CD8-positive, alpha-beta memory T cell (primary cell): ENCODE measurements at places on chromosomes 7 and 10. TPM values are rescaled to one million over a fixed set of nuclear protein-coding genes. Genes with fewer than 3 reads are reported as not detected.

DNA sequence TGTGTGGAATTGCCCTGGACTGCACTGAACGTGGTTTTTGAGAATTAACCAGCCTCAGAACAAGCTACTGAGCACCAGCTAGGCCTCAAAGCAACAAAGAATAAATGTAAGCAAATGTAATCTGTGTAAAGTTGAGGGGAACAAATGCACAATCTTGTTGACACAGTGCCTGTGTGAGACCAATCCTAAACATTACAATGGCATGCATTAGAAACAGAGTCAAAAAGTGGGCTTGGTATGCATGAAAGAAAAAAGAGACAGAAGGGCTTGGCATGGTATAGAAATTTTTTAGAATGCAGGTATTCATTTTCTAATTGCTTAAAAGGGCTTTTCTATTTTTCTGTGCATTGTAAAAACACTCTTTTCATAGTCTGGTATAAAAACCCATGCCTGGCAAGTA lies 224.3 kb downstream of the POU6F2 start:
- no peak for DNase-seq

GRCh38 chr7:95861041-95861440 lies 88.7 kb downstream of the DYNC1I1 start:
- DNase-seq: no peak

DNA sequence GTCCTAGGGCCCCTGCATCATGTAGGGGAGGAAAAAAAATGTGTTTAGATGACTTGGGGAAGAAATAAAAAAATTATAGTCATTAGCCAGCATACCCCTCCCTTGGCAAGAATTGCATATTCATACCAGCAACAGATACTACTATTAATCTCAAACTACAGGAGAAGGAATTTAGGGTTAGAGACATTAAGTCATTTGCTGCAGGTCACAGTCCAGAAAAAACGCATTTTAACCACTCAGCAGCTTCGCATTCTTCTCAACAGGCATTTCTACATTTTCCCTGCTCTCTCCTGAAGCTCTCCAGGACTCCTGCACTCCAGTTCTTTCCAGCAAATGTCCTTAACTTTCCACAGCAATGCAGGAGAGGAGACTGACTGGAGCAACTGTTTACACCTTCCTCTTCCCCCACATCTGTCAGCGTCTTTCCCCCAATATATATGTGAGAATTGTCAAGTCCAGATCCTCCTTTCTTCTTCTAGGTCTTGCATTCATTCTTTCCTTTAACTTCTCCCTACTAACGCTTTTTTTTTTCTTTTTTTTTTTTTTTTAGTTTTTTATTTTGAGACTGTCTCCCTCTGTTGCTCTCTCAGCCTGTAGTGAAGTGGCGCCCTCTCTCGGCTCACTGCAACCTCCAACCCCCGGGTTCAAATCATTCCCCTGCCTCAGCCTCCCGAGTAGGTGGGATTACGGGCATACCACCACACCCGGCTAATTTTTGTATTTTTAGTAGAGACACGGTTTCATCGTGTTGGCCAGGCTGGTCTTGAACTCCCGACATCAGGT lies 35.6 kb downstream of the PRPS1L1 start:
- no peak for DNase-seq

DNA sequence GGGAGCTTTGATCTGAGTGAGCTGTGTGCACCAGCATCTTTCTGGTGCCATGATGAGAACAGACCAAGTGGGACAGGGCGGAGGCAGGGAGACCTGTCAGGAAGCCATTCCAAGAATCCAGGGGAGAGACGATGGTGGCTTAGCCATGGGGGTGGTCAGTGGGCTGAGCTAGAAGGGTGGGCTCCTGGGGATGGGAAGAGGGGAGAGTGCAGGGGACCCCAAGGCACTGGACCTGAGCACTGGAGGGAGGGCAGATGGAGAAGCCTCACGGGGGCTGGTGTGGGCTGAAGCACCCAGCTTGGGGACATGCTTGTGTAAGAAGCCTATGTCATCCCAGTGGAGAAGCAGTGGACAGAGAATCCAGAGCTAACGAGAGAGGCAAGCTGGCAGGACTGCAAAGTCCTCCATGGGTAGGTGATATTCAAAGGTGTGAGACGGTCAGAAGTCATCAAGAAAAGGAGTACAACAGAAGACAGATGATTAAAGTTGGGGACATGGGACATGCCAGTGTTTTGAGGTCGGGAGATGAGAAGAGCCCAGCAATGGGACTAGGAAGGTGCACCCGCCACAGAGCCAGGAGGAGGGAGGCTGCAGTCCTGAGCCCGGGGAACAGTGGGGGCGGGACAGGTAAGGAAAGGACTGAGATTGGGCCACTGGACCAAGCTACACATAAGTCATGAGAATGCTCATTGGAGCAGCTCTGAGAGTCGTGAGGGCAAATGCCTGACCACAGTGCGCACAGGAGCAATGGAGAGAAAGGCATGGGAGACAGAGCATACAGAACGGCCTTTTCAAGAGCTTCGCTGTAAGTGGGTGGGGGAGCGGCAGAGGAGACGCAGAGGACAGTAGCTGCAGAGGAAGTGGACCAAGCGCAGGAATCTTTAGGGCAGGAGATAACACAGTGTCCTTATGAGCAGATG lies 72.0 kb downstream of the GRID1 start:
- no peak for DNase-seq

ZCCHC24 gene
- total RNA-seq: 1.00 TPM

GRCh38 chr7:18177815-18178660 lies 150.4 kb upstream of the PRPS1L1 start:
- no peak for DNase-seq

DNA sequence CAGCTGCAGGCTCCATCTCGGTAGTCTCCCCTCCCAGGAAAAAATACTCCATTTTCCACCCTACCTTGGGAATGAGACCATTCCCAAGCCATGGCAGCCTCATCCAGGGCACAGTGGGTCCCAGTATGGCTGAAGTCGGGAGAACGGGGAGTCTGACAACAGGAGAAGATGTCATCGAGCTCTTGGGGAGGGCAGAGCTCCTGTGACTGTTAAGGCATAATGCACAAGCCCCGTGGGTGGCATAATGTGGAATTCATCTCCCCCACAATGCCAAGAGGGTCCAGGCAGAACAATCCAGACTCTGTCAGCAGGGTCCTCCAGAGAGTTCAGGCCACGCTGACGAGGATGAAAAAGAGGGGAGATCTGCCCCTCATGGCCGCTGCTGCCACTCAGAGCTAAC lies 279.4 kb downstream of the PLXNA4 start:
- DNase-seq: no peak

DNA sequence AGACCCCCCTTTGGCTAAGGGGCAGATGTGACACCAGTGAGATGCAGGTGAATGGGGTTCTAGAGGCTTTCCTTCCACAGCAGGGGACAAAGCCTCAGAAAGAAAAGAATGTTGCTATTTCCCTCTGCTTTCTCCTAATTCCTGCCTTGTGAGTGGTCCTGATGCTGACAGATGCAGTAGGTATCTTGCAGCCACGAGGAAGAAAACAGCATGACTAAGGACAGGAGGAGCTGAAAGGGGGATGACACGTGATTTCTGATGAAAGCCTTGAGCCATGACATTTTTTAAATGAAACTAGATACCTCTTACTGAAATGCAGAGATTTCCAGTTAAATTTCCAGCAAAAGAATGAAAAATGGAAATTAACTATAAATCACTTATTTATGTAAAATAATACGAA lies 92.4 kb downstream of the C1GALT1 start:
- no peak for DNase-seq

NKX1-2 gene
- not detected for total RNA-seq

INMT gene
- 0.18 TPM for total RNA-seq

DNA sequence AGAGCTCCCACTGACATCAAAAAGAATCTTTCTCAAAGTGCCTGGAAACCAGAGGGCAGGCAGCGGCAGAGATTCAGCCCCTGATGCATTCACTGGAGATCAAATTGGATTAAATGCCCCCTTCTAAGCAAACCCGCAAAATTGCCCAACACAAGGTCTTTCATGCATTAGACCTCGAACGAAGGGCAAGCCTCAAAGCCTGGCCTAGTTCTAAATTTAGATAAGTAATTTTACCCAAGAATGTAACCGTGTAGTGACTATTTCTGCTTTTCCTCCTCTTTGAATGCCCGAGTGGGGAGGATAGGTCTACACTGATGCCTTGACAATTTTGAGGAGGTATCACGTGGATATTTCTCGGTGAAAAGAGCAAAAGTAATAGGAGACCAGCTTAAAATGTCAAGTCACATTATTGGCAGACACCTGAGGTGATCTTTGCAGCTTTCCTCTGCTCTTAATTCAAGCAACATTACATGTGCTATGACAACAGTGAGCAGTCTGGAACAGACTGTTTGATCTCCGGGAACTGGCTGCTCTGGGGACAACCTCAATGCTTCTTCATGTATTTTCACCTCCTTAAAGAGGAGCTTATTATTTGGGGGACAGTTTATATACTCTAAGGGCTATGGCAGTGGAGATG lies 1263.5 kb upstream of the AUTS2 start:
- no peak for DNase-seq

- no peak for DNase-seq
Measured at GRCh38 chr10:49187950-49188761, at the start of gene TMEM273. TSS of gene TMEM273 (minus strand) at chr10:49188391. CDS start at chr10:49188336, 55 bp downstream.

- DNase-seq: no peak
Measured at GRCh38 chr7:22895140-22895827, 72.6 kb upstream of the TOMM7 start.

PPP1R9A gene
- total RNA-seq: not detected
